ENCODE measurements at places on chromosomes 5 and 9.

- DNase-seq, result no peak
Observed at GRCh38 chr9:112003538-112003937, 106.9 kb downstream of the UGCG start.

DNA sequence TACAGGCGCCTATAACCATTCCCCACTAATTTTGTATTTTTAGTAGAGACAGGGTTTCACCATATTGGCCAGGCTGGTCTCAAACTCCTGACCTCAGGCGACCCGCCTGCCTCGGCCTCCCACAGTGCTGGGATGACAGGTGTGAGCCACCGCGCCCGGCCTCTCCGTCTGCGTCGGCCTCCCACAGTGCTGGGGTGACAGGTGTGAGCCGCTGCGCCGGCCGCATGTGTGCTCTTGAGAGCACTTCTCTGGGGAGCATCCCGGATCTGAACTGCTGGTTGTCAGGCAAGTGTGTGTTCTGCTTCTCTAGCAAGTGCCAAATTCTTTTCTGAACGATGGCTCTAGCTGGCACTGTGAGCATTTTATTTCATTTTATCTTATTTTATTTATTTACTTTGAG lies 3.7 kb upstream of the ENTPD2 start:
- no peak for DNase-seq

GRCh38 chr5:17907094-17907493 lies 272.8 kb downstream of the TAF11L14 start:
- no peak for DNase-seq

GRCh38 chr5:118478852-118479251 lies 509.5 kb downstream of the DTWD2 start:
- DNase-seq, result no peak

- no peak for DNase-seq
Observed at GRCh38 chr5:31730139-31730538, 91.2 kb downstream of the PDZD2 start.

- DNase-seq, result no peak
Observed at GRCh38 chr9:128043467-128043868, 23.7 kb downstream of the NAIF1 start.

GRCh38 chr9:131284856-131285255 lies 4.7 kb upstream of the PLPP7 start:
- no peak for DNase-seq

DNA sequence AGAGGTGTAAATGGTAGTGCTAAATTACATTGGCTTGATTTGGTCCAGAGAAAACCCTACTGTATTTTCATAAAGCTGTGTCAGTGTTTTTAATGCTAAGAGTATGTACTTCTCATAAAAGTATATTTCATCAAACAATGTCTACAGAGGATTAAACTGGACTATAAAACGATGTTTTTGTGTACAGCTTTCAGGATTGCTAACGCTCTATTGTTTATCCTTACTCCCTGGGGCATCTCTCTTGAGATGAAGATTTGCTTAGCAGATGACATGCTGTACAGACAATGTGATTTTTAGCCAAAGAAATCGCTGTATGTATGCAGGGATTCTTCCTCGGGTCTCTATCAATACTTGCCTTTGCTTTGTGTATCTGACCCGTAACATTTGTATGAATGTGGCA lies 216.0 kb downstream of the FBXL7 start:
- no peak for DNase-seq

DNA sequence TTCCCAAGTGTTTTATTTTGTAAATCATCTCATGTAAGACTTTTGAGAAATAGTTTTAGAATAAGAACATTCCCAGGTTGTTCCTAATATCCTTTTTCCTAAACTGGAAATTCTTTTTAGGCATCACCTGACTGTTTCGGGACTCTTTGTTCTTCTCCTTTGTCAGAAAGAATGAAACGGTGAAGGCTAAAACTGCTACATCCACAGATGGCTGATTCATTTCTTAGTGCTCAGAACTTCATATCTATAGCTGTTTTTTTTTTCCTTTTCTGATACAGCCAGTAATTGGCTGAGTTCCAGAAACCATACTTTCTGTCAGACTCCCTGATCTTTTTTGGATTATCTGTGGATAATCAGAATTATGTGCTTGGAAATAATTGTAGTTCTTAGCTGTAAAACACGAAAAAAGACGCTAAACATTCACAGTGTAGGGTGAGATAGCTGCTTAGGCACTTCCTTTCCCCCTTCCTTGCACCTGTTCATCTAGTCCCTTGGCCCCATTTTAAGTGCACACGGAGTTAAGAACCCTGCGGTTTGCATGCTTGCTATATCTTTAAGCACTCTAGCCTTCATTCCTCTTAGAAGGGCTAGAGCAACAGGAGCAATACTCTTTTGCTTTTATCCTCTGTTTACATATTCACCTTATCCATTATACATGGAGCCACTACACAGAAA lies 283.9 kb downstream of the PJA2 start:
- DNase-seq, result no peak

DNA sequence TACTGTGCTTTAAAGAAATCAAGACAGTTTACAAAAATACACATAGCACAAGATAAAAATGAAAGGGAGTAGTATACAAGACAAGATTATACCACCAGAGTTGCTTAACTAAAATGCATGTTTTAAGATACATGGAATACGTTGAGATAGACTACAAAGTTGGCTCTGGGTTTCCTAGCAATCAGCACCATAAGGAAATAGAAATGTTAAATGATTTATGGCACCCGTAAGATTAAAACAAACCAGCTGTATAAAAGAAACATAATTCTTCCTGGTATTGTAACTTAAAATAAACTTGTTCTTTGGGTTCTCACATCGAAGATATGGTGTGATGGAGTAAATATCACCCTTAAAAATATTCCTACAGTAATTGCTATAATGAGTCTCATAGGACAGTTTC lies 9.9 kb upstream of the CSNK1G3 start:
- DNase-seq, result no peak

DNA sequence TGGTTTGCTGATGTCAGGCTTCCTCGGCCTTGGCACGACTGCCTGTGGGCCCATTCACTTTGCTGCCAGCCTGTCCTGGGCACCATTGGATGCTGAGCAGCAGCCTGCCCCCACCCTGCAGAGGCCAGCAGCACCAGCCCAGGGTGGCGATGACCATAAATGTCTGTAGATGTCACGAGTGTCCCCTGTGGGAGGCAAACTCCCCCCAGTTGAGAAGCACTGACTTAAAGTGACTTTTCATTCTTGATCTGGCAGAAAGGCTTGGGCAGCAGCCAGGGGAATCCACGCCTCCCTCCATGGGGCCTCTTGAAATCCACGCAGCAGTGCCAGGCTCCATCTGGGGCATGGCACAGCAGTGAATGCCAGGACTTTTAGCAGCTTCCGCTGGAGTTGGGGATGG lies 21.8 kb downstream of the IRX4 start:
- DNase-seq, result no peak

DNA sequence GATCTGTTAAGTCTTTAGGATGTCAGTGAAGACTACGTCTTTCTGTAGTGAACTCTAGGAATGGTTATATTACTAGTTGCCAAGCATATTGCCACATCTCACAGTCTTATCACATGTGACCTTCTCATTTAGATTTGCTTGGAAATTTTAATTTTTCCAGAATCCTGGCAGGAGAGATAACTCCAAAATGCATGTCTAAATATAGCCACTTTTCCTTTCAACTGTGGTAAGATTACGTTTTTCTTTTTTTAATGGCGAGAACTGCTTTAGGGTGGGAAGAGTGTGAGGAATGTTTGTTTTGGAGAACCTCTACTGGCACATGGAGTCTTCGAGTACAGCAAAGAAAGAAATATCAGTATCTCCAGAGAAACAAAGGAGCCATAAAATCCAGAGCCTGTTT lies 91.7 kb upstream of the ADAMTSL1 start:
- no peak for DNase-seq

GRCh38 chr5:179862296-179862695 lies 3.7 kb upstream of the MRNIP start:
- no peak for DNase-seq

DNA sequence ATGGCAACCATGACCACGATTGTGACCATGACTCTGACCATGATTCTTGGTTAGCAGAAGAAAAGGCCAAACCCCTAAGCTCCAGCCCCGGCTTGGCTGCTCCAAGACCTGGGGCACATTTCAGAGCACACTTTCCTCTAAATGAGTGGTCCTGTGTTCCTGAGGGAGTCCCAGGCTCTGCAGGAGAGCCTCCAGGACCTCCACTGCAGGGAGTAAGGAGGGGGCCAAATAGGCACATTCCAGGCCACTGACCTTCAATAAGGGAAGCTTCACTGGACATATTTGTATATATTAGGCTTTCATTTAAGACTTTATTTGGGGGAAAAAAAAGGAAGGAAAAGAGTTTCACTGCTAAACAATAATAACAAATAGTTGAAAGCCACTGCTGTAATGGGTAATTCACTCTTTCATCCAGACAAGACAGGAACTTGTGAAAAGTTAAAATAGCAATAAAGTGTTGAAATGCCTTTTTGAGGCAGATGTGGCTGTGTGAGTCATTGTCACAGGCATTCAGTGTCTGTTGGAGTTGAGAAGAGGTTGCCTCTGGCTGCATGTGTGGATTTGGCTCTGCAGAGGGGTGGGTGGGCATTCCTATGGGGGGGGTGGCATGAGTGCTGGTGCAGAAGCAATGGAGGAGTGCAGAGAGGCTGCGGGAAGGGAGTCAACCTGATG lies 63.9 kb upstream of the TGFBR1 start:
- DNase-seq, result no peak

- DNase-seq, result no peak
Observed at GRCh38 chr9:522190-522589, 307.5 kb downstream of the DOCK8 start.

- DNase-seq, result no peak
Observed at GRCh38 chr9:83701769-83702168, 6.0 kb downstream of the UBQLN1 start.

- no peak for DNase-seq
Observed at GRCh38 chr5:65961633-65962032, 35.3 kb downstream of the ERBIN start.

DNA sequence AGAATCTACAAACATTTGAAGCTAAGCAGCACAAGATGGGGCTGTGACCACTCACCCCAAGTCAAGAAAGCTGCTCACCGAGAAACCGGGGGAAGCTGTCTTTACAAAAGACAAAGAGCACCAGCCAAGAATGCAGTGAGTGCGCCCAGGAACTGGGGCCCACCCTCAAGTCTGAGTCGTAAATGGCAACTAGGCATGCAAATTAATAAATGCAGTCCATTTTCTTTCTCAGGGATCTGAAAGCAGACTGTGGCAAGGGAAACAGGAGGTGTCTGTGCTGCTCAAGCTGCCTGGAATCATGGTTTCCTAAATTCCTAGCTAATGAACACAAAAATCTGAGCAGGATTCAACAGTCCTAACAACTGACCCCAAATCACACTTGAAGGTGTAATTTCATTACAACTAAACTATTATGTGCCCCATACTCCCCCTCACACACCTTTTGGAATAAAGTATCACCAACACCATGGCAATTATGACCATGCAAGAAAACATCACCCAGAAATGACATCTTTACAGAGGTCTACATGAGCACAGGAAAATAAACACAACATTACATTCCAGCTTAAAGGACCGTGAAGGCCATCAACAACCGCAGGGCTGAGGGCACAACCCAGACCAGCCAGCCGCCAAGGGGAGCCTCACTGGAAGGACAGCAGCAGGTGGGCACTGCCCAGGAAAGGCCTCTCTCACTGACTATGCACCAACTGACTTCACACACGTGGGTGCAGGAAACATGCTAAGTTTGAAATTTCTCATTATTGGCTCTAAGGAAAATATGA lies 17.6 kb downstream of the NSUN2 start:
- no peak for DNase-seq

GRCh38 chr9:82777366-82777765 lies 285.6 kb downstream of the RASEF start:
- no peak for DNase-seq

GRCh38 chr5:165035520-165035919 lies 1530.1 kb downstream of the MAT2B start:
- DNase-seq, result no peak

DNA sequence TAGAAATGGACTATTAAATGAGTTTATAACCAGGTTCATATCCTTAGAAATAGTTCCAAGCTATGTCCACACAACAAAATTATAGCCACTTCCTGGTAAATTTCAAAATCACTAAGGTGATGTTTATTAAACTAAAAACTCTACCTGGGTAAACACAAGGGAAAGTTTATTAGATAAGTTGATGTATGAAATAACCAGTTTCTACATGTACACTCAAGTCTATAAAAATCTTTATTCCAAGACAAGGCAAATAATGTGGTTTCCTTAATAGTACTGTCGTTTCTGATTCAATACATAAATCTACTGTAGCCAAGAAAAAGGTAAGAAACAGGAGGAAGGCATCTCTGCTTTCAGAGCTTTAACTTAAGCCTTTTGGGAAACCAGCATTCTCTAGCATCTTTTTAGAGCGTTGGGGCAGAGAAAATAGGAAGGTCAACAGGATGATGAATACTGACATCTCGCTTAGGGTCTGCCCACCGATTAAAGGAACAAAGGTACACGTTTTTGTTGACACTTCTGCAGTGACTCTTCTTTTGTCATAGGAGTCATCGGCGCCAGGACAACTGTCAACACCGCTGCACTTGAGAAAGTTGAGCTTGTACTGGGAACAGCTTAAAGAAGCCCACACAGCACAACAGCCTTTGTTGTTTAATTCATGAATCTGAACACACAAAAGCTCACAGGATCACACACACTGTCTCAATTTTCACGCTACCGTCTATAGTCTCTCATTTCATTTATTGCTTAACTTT lies 513.6 kb downstream of the SLCO4C1 start:
- no peak for DNase-seq

GRCh38 chr5:91228188-91228587 lies 154.9 kb downstream of the ARRDC3 start:
- no peak for DNase-seq

GRCh38 chr5:178569485-178569884 lies 20.7 kb downstream of the COL23A1 start:
- no peak for DNase-seq

DNA sequence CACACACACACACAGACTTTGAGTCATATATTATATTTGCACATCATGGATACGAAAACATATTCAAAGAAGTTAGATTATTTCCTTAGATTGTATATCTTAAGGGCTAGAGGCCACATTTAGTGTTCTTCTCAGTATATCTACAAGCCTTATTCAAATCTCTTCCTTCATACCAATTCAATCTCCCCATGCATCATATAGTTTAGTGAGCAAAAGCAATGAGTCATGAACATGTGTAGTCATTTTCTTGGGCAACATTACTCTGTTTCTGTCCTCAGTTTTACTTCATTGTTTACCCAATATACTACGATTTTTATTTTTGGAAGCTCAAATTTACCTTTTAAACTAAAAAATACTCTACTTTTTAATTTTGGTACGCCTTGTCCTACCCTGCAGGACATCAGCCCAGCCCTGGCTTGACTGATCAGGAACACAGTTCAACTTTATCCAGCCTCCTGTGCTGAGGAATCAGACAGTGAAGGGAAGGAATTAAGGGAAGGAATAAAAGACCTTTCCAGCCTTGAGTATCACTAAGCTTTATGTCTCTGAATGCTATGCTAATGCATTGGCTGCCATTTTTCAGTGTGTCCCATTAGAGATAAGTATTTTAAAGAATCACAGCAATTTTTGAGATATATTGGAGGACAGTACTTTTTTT lies 101.7 kb upstream of the FST start:
- no peak for DNase-seq

GRCh38 chr5:134526483-134527155 lies 1.1 kb downstream of the JADE2 start:
- DNase-seq, result peak; percentile 57

All from neural crest cell (in vitro differentiated cells).